AG04449 (cell line): ENCODE measurements at places on chromosomes 11 and 22.

GRCh38 chr22:26215736-26216135, 46.5 kb downstream of the SEZ6L start:
- DNase-seq: no peak

- no peak for DNase-seq
Measured at GRCh38 chr11:34859496-34859895, 56.7 kb downstream of the APIP start.

- DNase-seq: no peak
Measured at GRCh38 chr11:130840679-130841078, 75.6 kb downstream of the SNX19 start.

DNA sequence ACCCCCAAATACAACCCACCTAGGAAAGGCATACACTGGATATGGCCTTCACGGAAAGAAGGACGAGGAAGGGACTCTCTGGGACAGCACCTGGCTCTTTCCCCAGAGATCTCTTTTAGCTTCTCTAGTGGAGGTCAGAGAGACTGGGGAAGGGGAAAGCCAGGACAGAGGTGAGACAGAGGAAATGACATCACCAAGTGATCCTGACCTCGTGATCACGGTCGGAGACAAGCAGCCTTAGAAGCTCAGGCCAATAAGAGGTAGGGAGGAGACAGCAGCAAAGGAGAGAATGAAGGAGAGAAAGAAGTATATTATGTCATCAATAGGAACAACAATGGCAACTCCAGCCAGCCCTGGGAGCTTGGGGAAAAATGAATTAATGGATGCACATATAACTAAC, 15.4 kb upstream of the TMPRSS13 start:
- no peak for DNase-seq

DNA sequence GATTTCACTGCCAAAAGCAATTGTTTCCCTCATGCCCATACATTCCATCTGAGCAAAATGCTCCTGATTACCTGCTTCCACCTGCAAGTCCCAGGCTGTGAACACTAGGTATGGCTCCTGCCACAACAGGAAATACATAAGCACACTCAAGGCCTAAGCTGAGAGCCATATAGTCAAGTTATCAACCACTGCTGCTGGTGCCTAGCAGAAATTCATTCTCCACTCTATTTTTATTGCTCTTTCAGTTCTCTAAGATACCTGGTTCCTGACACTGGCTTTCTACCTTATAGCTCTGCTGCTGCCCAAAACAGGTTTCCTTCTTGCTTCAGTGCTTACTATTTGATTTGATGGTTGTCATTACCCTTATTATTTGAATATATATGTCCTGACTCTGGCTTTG, 31.6 kb downstream of the SLC36A4 start:
- no peak for DNase-seq

- DNase-seq: no peak
Measured at GRCh38 chr11:122405547-122406341, 249.8 kb upstream of the UBASH3B start.

GRCh38 chr11:75560644-75561043, 1.4 kb upstream of the SERPINH1 start:
- DNase-seq: no peak

DNA sequence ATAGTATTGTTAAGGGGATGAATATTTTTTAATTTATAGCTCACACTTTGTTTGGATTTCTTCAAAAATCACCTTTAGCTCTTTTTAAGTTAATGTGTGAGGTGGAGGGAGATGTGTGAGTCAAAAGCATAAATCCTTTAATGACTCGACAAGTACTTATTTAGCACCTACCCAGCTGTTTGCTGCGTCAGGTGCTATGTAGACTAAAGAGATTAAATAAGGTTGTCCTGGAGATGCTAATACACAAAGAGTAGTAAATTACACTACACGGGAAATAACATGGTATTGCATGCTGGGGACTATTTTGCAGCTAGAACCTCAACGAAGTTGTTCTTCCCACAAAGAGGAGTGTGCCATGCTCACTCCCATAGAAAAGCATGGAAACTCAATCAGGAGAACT, 583.3 kb upstream of the TENM4 start:
- DNase-seq: no peak

- no peak for DNase-seq
Measured at GRCh38 chr11:27963370-27963769, 144.6 kb downstream of the KIF18A start.

GRCh38 chr11:2305140-2305778, 3.4 kb downstream of the TSPAN32 start:
- no peak for DNase-seq
